ENCODE measurements at places on chromosomes 3 and 15.

- no peak for DNase-seq
These were observed 71.5 kb upstream of the EIF1B start for GRCh38 chr3:40237889-40238571.

DNA sequence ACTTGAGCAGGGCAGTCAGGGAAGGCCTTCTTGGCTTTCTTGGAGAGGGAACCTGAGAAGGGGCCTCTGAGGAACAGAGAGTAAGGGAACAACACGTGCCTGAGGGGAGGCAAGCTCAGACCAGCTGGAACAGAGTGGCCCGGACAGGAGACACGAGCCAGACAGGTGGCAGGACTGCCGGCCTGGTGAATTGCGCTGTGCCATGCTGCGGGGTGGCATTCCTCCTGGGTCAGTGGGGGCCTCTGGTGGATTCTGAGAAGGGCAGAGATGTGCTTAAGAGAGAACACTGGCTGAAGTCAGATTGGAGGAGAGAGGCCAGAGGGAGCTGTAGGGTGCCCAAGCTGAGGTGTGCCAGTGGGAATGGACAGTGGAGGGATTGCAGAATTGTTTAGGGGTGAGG lies 4.9 kb downstream of the CHAC1 start:
- no peak for DNase-seq

- DNase-seq: no peak
These were observed 24.1 kb downstream of the MAGI1 start for GRCh38 chr3:66014651-66015050.

- DNase-seq: no peak
These were observed 474.1 kb downstream of the FOXP1 start for GRCh38 chr3:71109241-71109976.

GRCh38 chr15:64017082-64017588 lies 29.1 kb downstream of the DAPK2 start:
- no peak for DNase-seq

- no peak for DNase-seq
These were observed 21.0 kb downstream of the IGDCC4 start for GRCh38 chr15:65401611-65402240.

DNA sequence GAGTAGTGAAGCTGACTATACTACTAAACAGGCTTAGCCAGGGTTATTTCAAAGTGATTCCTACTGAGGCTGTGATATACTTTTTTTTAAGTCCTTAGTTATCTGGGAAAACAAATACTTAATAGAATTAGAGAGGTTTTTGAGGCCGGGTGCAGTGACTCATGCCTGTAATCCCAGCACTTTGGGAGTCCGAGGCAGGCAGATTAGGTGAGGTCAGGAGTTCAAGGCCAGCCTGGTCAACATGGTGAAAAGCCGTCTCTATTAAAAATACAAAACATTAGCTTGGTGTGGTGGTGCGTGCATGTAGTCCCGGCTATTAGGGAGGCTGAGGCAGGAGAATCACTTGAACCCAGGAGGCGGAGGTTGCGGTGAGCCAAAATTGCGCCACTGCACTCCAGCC lies 34.2 kb downstream of the PRTG start:
- DNase-seq: no peak

- peak; percentile 21 for DNase-seq
These were observed 71.8 kb downstream of the SYNPR start for GRCh38 chr3:63349583-63350573.

- no peak for DNase-seq
These were observed 70.3 kb upstream of the BBX start for GRCh38 chr3:107452436-107452835.

DNA sequence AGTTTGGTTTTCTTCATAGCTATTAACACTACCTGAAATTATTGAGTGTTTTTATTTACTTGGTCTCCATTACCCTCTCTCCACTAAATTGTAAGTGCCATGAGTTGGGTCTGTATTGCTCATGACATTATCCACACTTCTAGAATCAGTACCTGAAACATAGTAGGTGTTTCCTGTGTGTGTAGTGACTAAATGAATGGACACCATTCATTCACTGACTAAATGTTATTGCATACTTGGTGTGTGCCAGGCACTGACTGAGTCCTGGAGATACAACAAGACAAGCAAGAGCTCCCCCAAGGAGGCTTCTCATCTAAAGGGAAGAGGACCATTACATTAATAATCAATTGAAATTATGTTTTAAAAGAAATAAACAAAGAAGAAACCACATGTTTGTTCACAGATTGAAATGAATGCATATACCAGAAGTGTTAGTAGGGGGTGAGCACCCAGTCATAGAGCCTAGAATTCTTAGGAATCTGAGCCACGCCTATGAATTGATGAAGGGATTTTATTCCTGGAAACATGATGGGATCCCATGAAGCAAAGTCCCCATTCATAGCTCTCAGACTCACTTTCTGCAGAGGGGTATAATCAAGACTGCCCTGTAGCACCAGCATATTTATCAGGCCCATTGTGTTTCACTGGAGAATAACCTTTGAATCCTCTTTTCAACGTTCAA lies 31.7 kb upstream of the ATOSA start:
- no peak for DNase-seq

DNA sequence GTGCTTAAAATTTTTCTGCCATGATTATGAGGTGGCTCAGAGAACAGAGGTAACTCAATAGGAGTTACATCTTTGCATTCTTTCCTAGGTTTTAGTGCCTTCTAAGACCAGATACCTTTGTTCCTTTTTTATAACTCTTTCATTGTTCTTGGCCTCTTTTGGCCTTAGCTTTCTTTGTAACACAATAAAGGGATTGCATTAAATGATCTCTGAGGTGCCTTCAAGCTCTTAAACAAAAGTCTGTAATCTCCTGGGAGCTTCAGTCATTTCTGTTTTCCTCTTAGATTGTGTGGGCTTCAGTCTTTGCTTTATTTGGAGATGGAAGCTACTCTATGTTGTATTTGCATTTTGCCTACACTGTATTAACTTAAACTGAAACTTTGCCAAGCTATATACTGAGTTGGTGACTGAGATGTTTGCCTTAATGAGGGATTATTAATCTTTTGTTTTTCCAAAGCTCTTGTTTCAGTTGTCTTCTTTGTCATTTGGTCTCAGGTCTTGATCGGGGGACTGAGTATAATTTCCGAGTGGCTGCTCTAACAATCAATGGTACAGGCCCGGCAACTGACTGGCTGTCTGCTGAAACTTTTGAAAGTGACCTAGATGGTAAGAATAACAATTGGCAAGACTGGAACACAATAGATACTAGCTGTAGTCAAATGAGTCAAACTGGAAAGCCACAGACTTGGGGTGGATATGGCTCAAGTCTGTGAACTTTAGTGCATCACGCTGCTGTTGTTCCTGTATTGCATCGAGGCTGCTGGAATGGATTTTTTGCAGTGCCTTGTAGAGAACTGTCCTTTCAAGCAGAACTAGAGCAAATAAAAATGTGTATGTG lies 110.3 kb downstream of the HCN4 start:
- no peak for DNase-seq

GRCh38 chr15:52734329-52734728 lies 55.1 kb upstream of the ATOSA start:
- DNase-seq: no peak

GRCh38 chr15:39140060-39140604 lies 440.7 kb upstream of the THBS1 start:
- DNase-seq: no peak

DNA sequence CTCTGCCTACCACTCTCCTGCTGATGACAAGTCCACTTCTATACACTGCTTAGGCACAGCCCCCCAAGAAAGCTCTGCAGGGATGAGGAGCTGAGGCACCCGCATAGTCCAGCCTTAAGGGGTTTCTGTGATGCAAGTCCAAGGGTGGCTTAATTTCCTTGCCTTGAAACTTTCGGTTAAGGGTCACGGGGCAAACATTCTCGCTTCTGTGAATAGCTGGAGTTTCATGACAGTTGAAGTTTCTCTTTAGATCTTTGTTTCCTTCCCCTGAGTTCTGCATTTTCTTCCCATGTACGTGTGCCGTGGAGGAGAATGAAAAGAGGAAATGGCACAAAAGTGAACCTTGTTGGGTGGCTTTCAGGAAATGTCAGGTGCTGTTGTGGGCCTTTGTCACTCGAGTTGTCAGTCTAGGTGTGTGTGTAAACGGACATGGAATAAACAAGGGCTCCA lies 7.0 kb downstream of the GPR160 start:
- no peak for DNase-seq

DNA sequence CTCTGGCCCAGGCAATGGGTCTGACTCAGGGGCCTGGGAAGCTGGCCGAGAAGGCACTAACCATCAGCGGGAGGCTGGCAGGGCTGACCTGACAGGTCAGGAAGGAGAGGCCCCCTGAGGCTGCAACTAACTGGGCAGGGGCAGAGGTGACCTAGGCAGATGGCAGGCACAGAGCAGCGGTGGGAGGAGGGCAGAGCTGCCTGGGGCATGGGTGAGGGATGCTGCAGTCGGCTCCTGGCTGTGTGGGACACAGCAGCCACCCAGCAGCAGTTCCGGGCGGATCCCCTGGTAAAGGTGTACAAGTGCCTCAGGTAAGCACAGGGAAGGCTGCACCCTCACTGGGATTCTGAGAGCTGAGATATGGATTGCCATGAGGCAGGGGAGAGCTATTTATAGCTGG lies 236.1 kb downstream of the OCA2 start:
- no peak for DNase-seq

- DNase-seq: no peak
These were observed 125.1 kb downstream of the SNRK start for GRCh38 chr3:43411429-43411828.

- no peak for DNase-seq
These were observed 124.6 kb upstream of the ARHGEF3 start for GRCh38 chr3:56926243-56926946.

GRCh38 chr15:86316726-86317383 lies 237.2 kb downstream of the AGBL1 start:
- DNase-seq: no peak

- DNase-seq: no peak
These were observed 120.5 kb downstream of the BBX start for GRCh38 chr3:107643038-107643883.

DNA sequence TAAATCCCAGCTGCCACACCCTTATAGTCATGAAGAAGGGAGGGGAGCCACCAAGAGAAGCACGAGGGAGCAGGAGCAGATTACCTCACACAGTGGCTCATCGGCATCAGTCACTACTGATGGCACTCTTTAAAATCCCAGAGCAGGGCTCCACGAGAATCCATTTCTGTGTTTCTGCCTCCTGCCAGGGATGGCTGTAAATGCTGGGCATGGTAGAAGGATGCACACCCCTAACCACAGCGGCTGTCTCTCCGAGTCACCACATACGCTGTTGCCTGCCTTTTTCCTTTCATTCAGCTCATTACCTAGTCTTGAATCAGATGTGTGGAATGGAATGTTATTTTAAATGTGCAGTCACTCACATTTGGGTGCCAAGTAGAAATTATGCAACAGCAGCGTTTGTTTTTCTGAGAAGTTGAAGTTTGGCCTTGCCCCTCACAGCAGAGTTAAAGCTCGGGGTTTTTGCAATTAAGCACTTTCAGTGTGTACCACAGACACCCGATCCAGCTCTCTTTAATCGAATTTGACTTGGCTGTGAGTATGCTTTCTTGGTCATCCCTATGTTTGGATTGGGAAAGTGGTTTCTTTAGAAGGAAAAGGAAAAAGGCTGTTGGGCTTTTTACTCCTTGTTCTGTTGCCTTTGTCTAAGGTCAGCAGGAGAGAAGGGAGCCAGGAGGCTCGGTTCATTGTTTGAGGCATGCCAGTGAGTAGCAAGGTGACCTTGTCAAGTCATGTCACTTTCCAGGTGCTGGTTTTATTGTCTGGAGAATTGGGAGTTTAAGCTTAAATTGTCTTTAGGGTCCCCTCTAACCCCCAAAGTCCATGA lies 284.2 kb upstream of the TPM1 start:
- no peak for DNase-seq

- no peak for DNase-seq
These were observed 493.6 kb upstream of the PPP2R3A start for GRCh38 chr3:135471911-135472310.

DNA sequence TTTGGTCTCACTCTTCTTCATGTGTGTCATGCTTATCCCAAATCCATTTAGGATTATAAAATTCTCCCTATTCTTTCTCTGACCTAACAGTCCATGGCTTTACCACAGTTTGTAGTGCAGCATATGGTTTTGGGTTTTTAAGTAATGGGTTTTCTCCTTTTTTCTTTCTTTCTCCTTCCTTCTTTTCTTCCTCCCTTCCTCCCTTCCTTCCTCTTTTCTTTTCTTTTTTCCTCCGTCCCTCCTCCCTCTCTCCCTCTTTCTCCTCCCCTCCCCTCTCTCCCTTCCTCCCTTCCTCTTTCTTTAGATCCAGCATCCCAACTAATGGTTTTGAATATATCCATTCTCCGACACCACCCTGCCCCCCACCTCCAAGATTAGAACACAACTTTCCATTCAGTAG lies 118.9 kb downstream of the RBPMS2 start:
- DNase-seq: no peak

- DNase-seq: no peak
These were observed 747.3 kb downstream of the CADM2 start for GRCh38 chr3:85706130-85706529.

GRCh38 chr15:96804754-96805153 lies 474.3 kb downstream of the NR2F2 start:
- no peak for DNase-seq

GRCh38 chr15:39320886-39321285 lies 260.0 kb upstream of the THBS1 start:
- no peak for DNase-seq

DNA sequence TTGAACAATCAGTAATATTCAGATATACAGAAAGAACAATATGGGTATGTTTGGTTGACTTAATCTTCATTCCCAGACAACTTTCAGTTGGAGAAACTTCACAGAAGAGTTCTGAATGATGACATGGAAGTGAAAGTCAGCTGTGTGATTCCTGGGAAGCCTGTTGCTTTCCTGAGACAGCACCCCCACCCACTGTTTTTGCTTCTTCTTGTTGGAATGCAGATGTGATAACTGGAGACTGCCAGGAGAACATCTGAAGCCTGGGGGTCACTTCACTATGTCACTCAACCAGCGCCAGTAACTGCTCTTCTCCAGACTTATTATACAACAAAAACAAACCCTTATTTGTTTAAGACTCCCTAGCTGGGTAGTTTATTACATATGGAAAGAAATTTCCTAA lies 599.4 kb downstream of the ZIC1 start:
- DNase-seq: no peak

DNA sequence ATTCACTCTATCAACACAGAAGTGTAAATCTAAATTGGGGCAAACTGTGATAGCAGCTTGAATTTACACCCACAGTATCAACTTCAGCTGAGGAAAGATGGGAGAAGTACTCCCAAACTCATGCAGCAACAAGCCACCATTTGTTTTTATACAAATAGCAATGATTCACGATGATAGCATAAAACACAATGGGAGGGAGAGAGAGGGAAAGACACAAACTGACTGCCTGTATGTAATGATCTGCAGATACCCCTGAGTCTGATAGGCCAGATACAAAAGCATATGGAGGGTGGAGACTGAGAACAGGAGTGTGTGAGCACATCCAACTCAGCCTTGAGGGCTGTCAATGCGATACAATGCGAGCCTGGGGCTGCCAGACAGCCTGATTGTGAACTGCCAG lies 79.2 kb downstream of the CNTN3 start:
- DNase-seq: no peak

DNA sequence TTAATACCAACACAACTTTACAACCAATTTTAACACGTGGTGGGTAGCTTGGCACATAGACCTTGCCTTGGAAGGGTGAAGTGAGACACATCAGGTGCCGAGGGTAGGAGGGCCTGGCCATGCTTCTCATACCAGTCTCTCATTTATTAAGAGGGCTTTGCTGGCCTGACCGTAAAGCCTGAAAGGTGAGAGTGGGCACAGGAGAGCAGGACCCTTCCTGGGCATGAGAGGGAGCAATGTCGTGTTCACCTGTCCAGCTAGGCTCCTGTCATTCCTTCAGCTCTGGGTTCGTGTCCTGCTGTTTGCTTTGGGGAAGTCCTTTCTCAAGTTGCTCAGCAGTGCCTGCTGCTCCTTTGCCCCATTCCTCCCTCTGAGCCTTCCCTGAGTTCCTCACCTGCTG lies 294.4 kb downstream of the EPHB1 start:
- no peak for DNase-seq

All from stimulated activated CD8-positive, alpha-beta memory T cell treated with anti-CD3 and anti-CD28 coated beads, Interleukin-7, amount 100 ng/mL, for 48 hours (primary cell).